ENCODE measurements at places on chromosomes 4 and X.

GRCh38 chr4:29948451-29948850 lies 771.7 kb upstream of the PCDH7 start:
- DNase-seq, result no peak

DNA sequence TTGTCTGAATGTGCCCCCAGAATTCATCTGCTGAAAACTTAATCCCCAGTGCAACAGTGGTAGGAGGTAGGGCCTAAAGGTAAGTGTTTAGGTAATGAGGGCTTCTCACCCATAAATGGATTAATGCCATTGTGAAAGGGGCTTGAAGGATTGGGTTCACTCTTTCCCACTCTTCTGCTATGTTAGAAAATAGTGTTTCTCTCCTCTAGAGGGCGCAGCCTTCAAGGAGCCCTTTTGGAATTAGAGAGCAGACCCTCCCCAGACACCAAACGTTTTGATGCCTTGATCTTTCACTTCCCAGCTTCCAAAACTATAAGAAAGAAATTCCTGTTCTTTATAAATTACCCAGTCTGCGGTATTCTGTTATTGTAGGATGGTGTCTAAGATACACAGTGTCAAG lies 706.4 kb downstream of the SMARCA1 start:
- DNase-seq, result no peak

- no peak for DNase-seq
These were observed 666.9 kb upstream of the INTU start for GRCh38 chr4:126965877-126966276.

- no peak for DNase-seq
These were observed 297.0 kb upstream of the CLNK start for GRCh38 chr4:10981576-10981975.

GRCh38 chrX:12657881-12658280 lies 133.3 kb upstream of the PRPS2 start:
- DNase-seq, result no peak

DNA sequence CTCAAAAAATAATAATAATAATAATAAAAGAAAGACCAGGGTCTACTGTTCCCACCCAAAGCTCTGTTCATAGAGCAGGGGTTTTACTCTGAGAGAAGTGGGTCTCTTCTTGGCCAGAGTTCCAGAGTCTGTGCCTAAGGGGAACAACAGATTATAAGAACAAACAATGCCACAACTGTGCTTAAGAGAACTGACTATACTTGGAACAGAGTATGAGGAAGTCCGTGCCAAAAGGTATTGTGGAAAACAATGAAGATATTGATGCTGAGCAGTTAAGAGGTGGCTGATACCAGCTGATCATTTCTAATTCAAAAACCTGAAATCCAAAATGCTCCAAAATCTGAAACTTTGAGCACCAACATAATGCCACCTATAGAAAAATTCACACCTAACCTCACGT lies 229.6 kb downstream of the FBXO8 start:
- no peak for DNase-seq

GRCh38 chr4:107640878-107641277 lies 79.2 kb downstream of the PAPSS1 start:
- no peak for DNase-seq

GRCh38 chr4:15771216-15772058 lies 6.7 kb upstream of the CD38 start:
- DNase-seq, result no peak

DNA sequence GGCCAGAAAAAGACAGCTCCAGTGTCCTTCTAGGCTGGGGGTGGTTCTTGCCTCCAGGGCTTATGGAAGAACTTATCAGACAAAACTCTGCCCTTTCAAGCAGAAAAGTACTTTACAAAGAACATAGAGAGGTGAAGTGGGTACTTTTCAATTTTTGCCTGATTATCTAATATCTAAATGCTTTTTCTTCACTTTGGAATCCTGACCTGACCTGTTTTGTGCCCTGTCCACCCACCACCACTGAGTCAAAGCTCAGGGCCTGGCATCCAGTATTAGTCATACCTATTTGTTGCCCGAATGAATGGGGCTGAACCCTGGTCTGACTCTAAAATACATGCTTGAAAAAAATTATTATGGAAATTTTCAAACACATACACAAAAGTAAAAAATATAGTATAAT lies 37.2 kb downstream of the RTL9 start:
- DNase-seq, result no peak

DNA sequence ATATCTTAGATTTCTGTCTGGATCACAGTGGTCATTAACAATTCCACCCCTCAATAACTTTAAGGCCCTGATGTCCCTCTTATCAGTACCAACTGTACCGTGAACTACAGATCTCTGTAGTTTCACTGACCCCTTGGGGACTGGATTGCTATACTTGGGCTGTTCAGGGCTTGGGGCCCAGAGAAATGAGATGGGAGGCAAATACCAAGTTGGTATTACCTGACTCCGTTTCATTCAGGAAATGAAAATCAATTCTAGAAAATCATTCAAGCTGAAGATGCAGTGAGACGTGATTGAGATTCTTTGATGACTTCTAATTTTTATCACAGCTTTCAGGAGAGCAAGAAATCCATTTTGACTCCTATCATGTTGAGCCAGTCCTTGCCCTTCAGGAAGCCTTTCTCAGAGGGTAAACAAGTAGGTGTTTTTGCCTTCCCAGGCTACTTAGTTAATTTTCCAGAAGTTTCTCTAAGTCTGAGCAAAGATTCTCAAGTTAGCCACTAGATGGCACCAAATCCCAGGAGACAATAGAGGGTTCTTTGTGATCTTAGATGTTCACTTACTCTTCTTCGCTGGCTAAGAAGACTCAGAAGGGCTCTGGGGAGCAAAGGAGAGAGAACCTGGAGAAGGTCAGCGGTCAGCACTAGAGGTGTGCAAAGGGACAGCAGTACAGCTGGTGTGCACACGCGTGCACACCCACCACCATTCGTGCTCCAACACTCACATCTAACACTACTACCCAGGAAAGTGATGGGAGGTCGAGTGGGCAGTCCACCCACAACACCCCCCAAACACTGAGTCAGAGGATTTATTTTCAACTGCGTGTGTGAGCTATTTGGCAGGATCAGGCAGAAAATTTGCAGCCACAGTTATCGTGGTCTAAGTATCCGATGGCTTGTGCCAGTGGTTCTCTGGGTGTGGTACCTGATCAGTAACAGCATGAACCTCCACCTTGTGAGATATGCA lies 7.4 kb downstream of the HNRNPH2 start:
- no peak for DNase-seq

All from activated gamma-delta T cell treated with Interleukin-2 at 50 U/mL for 16 hours (primary cell).